ENCODE measurements at places on chromosomes 5 and 9. TPM values are rescaled to one million over a fixed set of nuclear protein-coding genes. Genes with fewer than 3 reads are reported as not detected.
A peak's percentile ranks its signal among the peaks of the same experiment; 100 is the strongest.

The LCN2 gene
- total RNA-seq, result 283 TPM

DNA sequence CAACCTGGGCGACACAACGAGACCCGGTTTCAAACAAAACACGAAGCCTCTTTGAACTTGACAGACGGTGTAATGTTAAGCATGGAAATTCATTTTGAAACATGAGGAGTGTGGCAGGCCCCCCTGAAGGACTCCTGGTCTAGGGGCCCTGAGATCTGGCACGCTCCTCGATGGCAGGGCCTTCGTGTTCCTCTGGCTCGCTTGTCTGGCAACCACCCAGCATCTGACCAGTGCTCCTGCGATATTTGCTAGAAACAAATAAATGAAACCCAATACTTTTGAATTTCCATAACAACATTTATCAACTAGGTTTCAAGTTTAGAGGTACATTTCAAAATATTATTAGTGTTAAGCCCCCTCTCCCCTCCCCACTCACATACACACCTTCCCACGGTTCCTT is 193.0 kb downstream of the ERCC6L2 start:
- no peak for DNase-seq

The MORN5 gene
- not detected for total RNA-seq

The SPINK6 gene
- total RNA-seq, result not detected

The IFNA14 gene
- not detected for total RNA-seq

DNA sequence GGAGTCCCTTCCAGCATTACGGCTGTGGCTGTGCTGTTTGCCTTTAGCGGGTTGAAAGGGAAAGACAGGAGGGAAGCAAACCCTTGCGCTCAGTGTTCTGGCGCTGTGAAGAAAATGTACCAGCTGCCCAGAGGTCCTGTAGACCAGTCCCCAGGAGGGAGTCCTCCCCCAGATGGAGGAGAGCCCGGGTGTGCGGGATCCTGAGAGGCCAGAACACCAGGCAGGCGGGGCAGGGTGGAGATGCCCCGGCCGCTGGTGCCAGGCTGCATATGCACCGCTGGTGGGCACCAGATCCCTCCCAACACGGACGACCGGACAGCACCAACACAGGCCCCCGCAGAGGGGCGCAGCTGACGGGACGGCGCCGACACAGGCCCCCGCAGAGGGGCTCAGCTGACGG is 37.2 kb upstream of the SLC9A3 start:
- no peak for DNase-seq

The IL4 gene
- total RNA-seq, result not detected

- no peak for DNase-seq
Observed at GRCh38 chr9:137694962-137695875, 76.4 kb downstream of the EHMT1 start.

The DNAJC25 gene
- total RNA-seq, result 8.1 TPM

- DNase-seq, result no peak
Observed at GRCh38 chr5:59537961-59538749, 355.4 kb downstream of the PDE4D start.

The TMEM174 gene
- total RNA-seq, result not detected

DNA sequence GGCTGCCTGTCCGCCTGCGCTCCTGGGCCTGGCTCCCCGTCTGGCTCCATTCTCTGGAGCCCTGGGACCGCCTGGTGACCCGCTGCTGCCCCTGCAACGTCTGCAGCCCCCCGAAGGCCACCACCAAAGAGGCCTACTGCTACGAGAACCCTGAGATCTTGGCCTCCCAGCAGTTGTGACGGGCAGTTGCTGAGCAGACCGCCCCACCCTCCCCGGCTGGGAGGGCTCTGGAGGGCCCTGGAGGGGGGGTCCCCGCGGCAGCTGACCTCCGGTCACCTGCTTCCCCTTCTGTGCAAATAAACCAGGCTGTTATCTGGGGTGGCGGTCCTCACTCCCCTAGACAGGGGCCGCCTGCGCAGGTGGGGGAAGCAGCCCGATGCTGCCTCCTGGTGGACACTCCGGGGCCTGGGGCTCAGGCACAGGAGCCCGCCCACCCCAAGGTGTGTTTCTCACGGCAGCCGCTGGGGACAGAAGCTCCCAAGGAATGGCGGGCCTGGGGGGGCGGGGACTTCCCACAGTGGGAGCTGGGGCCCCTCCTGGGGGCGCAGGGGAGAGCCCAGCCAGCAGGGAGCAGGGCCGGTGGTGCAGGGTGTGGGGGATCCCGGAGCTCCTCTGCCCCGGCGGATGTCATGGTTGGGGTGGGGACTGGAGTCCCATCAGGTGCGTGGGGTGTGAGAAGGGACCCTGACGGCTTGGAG is 4.7 kb upstream of the TUBB4B start:
- DNase-seq, result no peak

The SPOCK1 gene
- total RNA-seq, result 20.1 TPM

The GPR150 gene
- total RNA-seq, result not detected

The TEK gene
- total RNA-seq, result 0.07 TPM

- DNase-seq, result no peak
Observed at GRCh38 chr9:113160571-113160970, 9.8 kb downstream of the SLC31A2 start.

DNA sequence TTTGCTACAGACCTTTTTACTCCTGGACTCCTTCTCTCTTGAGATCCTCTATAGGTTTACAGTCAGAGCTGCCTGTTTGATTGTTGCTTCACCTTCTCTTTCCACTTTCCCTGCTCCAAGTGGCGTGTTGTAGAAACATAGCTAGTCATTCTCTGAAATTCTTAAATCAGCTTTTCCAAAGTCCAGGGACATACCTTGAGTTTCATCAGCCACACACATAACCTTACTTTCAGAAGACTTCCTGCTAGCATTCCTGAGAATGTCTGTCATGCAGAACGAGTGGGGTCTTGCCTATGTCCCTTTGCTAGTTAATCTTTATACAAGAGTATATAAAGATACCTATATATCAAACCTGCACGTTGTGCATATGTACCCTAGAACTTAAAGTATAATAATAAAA is 230.3 kb upstream of the ZNF462 start:
- DNase-seq, result peak; percentile 21

Measured in kidney epithelial cell (primary cell).